ENCODE measurements at places on chromosomes 2 and 18.
A peak's percentile ranks its signal among the peaks of the same experiment; 100 is the strongest.

GRCh38 chr2:10764896-10765295 lies 43.5 kb downstream of the ATP6V1C2 start:
- no peak for DNase-seq

DNA sequence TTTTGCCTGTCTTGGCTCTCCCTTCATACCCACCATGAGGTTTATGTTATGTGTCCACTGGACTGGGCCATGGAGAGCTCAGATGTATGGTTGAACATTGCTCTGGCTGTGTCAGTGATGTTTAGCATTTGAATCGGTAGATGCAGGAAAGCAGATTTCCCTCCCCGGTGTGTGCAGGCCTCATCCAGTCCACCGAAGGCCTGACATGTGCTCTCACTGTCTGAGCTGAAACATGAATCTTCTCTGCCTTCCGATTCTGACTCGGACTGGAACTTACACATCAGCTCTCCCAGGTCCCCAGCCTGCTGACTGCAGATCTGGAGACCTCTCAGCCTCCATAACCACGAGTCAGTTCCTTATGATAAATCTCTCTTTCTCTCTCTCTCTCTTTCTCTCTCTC lies 72.4 kb upstream of the SLC66A3 start:
- DNase-seq, result no peak

DNA sequence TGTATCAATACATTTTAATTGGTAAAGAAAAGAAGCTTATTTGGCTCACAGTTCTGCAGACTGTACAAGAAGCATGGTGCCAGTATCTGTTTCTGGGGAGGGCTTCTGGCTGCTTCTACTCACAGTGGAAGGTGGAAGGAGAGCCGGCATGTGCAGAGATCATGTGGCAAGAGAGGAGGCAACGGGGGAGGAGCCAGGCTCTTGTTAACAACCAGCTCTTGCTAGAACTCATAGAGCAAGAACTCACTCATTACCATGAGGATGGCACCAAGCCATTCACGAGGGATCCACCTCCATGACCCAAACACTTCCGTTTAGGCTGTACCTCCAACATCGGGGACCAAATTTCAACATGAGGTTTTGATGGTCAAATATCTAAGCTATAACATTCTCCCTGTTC lies 7.5 kb downstream of the PARD6G start:
- no peak for DNase-seq

DNA sequence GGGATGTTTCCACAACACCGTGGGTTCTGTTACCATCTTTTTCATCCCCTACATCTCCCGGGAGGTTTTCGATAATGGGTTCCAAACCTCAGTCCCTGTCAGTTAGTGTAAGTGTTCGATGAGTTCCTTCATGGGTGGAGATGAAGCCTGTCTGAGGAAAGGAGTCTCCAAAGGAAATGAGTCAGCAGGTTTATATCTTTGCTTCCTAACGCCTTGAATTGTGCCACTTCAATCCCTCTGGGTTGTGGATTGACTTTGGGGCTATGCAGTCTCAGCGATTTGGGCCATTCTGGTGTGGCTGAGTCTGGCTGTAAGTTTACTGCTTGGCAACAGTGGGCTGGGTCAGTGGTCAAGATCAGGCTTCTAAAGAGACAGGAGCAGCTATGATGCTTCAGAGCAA lies 1.2 kb downstream of the SERPINB5 start:
- peak; percentile 21 for DNase-seq
